Ovary (tissue), 10 donors: ENCODE measurements at places on chromosomes 1 and 21. TPM values are rescaled to one million over a fixed set of nuclear protein-coding genes. Genes with fewer than 3 reads are reported as not detected.

The ARMH1 gene
- polyA plus RNA-seq, result 9.6 TPM

The SPRR1A gene
- not detected for polyA plus RNA-seq

The AUNIP gene
- 0.45 TPM for polyA plus RNA-seq

The FALEC gene
- polyA plus RNA-seq, result not detected

The CFAP45 gene
- 0.30 TPM for polyA plus RNA-seq

The FAM177B gene
- polyA plus RNA-seq, result 0.55 TPM

The SAMSN1 gene
- 1.3 TPM for polyA plus RNA-seq

The SSU72 gene
- polyA plus RNA-seq, result 72.3 TPM

The CELA2A gene
- 7.5 TPM for polyA plus RNA-seq

The CNR2 gene
- not detected for polyA plus RNA-seq

The RGS8 gene
- 4.8 TPM for polyA plus RNA-seq

The FCAMR gene
- polyA plus RNA-seq, result not detected

The DPT gene
- 248 TPM for polyA plus RNA-seq

The LAPTM5 gene
- polyA plus RNA-seq, result 20.2 TPM

The TSPEAR gene
- 0.07 TPM for polyA plus RNA-seq

The RGS4 gene
- 17.5 TPM for polyA plus RNA-seq

The TTF2 gene
- 2.1 TPM for polyA plus RNA-seq
